ENCODE measurements at places on chromosomes 3 and 15.

GRCh38 chr3:58994746-58995330, 55.0 kb downstream of the CFAP20DC start:
- peak; percentile 68 for DNase-seq

DNA sequence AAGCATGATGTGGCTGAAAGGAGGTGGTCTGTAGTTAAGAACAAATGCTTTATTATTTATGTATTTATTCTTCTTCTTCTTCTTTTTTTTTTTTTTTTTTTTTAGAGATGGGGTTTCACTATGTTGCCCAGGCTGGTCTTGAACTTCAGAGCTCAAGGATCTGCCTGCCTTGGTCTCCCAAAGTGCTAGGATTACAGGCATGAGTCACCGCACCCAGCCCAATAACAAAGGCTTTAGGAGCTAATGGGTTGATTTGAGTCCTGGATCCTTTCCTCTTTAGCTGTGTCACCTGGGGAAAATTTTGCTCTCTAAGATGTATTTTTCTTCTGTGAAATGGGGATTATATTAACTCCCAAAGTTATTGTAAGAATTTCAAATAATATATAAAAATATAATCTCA, 168.8 kb downstream of the PEX5L start:
- no peak for DNase-seq

DNA sequence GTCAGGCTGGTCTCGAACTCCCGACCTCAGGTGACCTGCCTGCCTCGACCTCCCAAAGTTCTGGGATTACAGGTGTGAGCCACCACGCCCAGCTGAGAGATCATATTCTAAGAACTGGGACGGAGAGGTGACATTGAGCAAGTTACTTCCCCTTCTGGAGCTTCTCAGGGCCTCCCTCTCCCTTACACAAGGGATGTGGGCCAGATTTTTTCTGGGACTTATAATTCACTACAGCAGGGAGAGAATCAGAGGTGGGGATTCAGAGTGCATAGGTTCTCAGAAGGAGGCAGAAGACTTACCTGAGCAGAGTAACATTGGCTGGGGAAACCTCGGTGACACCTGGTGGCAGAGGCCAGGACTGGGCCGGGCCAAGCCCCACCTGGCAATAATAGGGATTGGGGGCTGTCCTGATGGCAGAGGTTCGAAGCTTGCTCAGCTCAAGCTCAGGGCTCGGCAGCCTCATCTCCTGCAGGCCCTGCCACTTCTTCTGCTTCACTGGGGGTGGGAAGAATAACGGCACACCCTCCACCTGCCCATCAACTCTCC, 6.8 kb downstream of the LTK start:
- DNase-seq: no peak

GRCh38 chr3:32280262-32280910, 41.9 kb downstream of the CMTM8 start:
- no peak for DNase-seq

DNA sequence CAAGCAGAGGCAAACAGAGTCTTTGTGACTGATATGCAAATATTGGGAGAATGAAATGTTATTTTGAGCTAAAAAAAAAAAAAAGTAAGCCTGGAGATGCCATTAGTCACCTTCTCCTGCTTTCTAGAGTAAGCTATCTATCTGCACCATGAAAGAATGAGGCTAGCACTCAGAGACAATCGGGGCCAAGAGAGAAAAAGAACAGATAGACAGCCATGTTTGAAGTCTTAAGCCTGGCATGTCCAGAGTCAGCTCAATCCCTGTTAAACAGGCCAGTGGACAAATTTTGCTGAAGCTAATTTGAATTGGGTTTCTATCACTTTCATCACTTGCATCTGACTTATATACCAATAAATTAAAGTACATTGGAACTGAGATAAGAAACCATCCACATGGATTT, 204.4 kb downstream of the SLC9A9 start:
- no peak for DNase-seq

GRCh38 chr3:81723732-81724313, 37.6 kb downstream of the GBE1 start:
- DNase-seq: no peak

DNA sequence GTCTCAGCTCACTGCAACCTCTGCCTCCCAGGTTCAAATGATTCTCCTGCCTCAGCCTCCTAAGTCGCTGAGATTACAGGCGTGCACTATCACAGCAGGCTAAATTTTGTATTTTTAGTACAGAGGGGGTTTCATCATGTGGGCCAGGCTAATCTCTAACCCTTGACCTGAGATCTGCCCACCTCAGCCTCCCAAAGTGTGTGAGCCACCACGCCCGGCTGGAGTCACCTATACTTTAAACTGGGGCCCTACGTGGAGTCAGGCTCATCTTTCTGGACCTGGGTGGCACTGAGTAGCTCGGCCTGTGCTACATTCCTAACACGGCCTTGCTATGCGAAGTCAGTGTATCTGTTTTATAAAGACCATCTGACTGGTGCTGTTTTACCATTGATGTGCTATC, 5.8 kb downstream of the GPR171 start:
- DNase-seq: no peak

- DNase-seq: no peak
Observed at GRCh38 chr3:48084929-48085328, 68.7 kb upstream of the MAP4 start.

DNA sequence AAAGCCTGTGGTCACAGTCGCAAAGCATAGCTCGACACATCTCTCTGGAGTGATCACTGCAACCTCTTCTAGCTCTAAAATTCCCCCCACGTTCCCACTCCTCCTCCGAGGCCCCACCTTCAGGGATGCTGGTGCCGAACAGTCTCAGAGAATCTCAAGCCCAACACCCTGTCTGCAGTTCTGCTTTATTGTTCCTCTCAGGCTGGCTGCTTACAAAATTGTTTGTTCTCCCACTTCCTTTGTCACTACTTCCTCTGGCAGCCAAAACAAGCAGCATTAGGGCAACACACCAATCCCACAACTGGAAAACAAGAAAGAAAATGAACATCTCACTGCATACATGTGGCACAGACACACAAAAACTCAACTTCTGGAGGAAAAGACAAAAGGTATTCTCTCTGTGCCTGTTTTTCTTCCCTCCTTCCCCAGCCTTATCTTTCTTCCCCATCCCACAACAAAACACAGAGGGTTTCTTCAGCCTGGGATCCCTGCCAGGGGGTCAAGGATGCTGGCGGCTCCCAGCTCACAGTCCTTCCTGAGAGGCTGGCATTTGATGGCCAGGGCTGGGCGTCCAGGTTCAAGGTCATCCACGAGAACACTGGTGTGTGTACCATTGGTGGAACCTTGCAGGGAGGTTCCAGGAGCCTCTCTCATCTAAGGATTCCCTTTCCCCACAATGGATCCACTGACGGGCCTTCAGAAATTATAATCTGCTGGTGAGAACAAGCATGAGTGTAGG, 108.4 kb downstream of the TMCO5A start:
- no peak for DNase-seq

DNA sequence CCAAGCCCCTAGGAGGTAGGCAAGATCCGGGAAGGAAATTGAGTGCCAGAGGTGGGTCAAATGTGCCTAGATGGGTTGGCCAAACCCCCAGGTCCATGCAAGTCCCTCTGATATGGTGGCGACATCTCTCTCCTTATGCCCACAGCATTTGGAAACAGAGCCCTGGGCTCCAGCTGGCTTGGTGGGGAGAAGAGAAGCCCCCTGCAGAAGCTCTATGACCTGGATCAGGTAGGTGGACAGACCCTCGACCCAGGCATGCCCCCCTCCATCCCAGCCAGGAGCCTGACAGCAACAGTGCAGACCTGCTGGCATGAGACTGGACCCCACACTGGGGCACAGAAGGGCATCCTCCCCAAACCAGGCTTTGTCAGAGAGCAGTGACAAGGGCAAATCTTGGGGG, 12.2 kb downstream of the CHST13 start:
- DNase-seq: no peak

DNA sequence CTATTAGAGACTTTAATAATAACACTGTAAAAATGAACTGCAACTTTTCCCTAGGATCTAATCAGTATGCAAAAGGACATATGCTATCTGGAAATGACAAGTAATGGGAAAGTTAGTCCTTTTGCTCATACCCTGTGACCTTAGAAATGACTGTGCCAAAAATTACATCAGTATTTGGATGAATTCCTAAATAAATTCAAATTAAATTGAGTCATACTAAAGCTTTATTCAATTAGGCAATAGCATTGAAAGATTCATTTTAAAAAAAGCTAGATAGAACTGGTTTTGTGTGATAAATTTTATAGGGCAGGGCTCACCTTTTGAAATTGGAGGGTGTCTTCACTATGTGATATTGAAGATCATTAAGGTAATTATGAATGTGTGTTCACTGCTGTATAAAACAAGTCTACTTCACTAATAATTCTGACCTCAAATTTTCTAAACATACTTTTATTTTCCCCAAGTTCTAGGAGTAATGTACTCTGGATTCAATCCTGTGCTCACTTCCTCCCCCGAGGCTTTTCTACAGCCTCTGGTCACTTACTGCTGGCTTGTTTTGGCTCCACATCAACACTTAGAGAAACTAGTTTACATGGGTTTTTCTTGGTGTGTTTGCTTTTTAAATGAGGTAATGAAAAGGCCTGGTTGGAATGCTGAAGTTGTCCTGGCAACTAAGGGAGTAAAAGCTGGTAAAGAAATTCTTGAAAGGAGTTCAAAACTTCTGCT, 44.4 kb upstream of the SPTSSB start:
- DNase-seq: no peak

GRCh38 chr3:171293142-171293782, 166.9 kb downstream of the TNIK start:
- DNase-seq: no peak

Measured in NT2/D1 (cell line).